ENCODE measurements at places on chromosomes 2 and 18.

DNA sequence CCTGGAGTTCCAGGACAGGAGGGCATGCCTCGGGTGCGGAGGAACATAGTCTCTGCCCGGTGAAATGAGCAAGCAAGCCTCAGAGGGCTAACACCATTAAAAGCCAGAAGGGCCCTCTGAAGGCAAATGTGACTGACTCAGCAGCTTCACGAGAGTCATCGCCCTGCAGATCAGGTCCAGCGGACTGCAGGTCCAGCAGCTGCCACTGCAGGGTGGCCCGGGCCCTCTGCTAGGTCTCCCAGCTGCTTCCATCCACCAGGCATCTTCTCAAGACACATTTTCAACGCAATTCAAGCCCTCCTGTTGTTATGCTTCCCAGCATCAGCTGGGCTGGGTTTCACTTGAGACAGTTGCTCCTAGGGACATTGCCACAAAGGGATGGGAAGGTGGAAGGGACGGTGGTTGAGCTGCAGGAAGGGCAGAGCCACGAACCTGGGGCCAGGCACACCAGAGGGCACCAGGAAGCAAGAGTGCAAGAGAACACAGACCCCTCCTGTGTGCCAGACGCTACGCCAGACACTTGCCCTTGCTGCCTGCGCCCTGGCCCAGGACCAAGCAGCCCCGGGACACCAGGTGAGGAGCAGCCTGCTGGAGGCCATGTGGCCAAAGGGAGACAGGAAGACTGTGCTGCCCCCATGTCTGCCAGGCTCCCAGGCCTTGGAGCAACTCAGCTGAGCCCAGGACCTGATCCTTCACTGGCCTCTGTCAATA is 173.0 kb downstream of the HDAC4 start:
- no peak for DNase-seq

DNA sequence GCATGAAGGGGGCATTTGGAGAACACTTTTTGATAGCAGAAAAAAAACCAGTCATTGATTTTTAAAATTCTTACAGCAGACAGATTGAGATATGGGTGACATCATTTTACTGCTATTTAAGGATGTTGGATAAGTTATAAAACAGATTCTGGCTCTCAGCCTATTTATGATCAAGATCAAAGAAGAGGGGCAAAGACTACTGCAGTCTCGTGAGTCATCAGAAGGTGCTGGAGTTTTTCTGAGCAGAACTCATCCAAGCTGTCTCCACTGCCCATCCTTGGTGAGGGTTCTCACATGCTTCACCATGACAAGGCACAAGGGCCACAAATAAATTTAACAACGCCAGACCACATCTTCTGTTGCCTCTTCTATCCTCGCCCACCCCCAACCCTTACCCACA is 58.8 kb downstream of the ST6GAL2 start:
- no peak for DNase-seq

GRCh38 chr2:175002547-175003274 is 2.5 kb downstream of the CHN1 start:
- no peak for DNase-seq

GRCh38 chr2:217316743-217317142 is 456.9 kb upstream of the TNP1 start:
- DNase-seq: no peak

- DNase-seq: no peak
Measured at GRCh38 chr2:229665158-229665557, 49.2 kb downstream of the DNER start.

DNA sequence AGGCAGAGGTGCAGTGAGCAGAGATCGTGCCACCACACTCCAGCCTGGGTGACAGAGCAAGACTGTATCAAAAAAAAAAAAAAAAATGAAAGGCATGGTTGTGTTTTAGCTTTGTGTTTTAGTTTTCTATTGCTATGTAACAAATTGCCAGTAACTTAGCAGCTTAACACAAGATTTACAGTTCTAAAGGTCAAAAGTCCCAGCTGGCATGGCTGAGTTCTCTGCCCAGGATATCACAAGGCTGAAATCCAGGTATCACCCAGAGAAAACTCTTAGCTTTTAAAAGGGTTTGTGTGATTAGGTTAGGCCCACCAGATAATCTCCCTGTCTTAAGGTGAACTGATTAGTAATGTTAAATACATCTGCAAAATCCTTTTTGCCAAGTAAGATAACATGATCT is 107.7 kb upstream of the YPEL5 start:
- DNase-seq: no peak

- no peak for DNase-seq
Measured at GRCh38 chr2:253202-253638, 10.6 kb downstream of the SH3YL1 start.

GRCh38 chr2:66439812-66440542 is 5.1 kb downstream of the MEIS1 start:
- no peak for DNase-seq

- no peak for DNase-seq
Measured at GRCh38 chr18:2114765-2115164, 456.5 kb downstream of the METTL4 start.

GRCh38 chr2:112096098-112096497 is 41.0 kb downstream of the TMEM87B start:
- no peak for DNase-seq

GRCh38 chr2:79947751-79948150 is 356.8 kb downstream of the LRRTM1 start:
- no peak for DNase-seq

- no peak for DNase-seq
Measured at GRCh38 chr2:175597286-175597685, 404.8 kb downstream of the LNPK start.

- no peak for DNase-seq
Measured at GRCh38 chr2:102698369-102699111, 63.3 kb upstream of the TMEM182 start.

GRCh38 chr2:185208261-185208660 is 530.3 kb upstream of the FSIP2 start:
- DNase-seq: no peak

DNA sequence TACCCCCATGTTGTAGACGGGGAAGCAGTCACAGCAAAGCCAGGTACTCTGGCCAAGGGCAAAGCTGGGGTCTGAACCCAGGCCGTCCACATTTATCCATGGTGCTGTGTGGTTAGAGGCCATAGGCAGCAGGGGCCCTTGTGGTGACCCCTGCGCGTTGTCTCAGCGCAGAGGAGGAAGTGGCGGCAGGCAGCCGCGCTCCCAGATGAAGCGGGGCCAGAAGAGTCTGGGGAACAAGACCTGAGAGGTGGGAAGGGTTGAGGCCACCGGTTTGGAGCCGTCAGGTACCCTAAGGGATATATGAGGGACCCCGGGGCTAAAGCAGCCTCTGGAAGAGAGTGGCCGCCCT is 770 bp downstream of the ZNF396 start:
- no peak for DNase-seq

GRCh38 chr2:217683106-217683870 is 319.5 kb downstream of the TNS1 start:
- no peak for DNase-seq

GRCh38 chr2:207397917-207398655 is 131.7 kb upstream of the CREB1 start:
- DNase-seq: no peak
